ENCODE measurements at places on chromosomes 5 and 9.

- no peak for DNase-seq
Observed at GRCh38 chr5:167950126-167950721, 341.2 kb upstream of the WWC1 start.

GRCh38 chr9:111601237-111602018 is 2.0 kb upstream of the PTGR1 start:
- DNase-seq, result no peak

GRCh38 chr9:76676857-76677256 is 87.4 kb upstream of the PCA3 start:
- DNase-seq, result no peak

DNA sequence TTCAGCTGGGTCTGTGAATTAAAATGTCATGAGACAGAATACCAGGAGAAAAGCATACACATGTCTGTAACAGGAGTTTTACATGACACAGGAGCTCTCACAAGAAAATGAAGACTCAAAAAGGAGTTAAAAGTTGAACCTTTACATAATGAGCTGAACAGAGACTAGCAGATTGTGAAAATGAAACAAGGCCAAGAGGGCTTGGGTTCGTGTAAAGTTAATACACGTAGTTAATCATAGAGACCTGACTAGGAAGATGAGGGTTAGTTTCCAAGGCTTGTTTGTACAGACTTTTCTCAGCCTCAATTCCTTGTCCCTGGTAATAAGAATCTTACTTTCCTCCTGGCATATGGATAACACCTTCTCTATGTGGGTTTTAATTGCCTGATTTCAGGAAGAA is 1294.0 kb downstream of the MAT2B start:
- no peak for DNase-seq

- no peak for DNase-seq
Observed at GRCh38 chr5:131373265-131373664, 109.4 kb downstream of the CDC42SE2 start.

GRCh38 chr5:136722086-136722485 is 356.7 kb upstream of the TRPC7 start:
- no peak for DNase-seq

DNA sequence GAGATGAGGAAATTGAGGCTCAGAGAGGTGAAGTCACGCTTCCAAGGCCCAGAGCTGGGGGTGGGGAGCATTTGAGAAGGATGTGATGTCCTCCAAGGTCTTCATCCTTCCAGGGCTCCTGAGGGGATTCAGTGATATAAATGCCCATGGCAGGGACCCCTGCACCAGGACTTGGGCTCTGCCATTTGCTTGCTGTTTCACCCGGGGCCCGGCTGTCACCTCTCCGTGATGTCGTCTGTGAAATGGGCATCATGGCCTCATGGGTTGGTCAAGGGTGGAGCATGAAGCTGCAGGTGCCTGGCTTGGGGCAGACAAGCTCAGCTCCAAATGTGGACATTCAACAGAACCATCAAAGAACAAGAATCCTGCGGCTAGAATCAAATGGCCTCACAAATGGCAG is 253.1 kb downstream of the PBX3 start:
- DNase-seq, result no peak

DNA sequence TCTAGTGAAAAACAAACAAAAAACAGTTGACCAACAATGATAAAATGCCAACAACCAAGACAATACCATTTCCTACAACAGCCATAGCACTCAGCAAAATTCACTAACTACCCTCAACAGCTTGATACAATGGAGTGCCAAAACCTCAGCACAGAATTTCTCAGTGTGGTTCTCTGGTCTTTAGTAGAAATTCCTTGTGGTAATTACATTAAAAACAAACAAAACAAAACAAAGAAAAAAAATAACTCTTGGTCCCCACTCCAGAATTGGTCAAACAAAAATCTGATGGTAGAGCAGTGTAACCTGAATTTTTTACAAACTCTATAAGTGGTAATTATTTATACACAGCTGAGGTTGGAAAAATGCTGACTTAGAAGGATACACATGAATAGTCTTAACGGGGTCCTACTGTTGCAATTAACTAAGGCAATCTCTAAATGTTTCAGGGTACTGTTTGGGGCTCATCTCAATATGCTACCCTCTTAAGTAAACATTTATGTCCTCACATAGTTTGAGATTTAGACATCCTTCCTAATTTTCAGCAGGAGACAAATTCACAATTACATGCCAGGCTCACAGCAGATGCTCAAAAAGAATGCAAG is 13.8 kb downstream of the CSNK1A1 start:
- DNase-seq, result no peak

- no peak for DNase-seq
Observed at GRCh38 chr9:87543251-87543650, 45.6 kb downstream of the DAPK1 start.

DNA sequence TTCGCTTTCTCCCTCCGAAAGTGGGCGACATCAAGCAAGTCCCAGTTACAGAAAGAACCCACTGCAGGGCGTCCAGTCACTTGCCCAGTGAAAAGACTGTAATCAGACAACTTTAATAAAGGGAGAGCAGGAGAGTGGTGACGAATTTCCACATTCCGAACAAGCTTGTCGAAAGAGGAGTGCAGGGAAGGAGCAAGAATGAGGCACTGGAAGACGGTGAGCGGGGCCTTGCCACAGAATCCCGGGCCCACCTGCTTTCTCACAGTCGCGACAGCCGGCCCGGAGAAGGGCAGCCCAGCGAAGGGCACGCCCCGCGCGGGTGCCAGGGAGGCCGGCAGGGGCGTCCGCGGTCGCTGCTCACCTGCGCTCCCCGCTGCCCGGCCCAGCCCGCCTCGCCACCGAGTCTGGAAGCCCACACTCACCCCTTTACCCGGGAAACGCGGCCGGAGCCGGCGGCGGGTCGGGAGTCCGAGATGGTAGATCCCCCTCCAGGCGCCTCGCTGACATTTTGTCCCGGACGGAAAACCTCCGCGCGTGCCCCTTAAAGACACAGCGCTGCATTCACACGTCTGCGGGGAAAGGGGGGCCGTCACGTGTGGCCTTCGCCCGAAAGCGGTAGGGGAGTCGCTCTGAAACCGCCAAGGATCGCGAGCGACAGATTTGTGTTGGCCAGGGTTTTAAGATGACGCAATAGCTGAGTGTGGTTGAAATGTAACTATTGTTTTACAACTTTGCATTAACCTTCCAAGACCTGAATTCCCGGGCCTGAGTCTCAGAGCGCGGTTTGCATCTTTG is at the start of gene ZBED3:
TSS of gene ZBED3 (minus strand) at position 597 of the 795 bp plus-strand sequence. CDS start 9,407 bp downstream, outside the sequence.
- peak; percentile 75 for DNase-seq

DNA sequence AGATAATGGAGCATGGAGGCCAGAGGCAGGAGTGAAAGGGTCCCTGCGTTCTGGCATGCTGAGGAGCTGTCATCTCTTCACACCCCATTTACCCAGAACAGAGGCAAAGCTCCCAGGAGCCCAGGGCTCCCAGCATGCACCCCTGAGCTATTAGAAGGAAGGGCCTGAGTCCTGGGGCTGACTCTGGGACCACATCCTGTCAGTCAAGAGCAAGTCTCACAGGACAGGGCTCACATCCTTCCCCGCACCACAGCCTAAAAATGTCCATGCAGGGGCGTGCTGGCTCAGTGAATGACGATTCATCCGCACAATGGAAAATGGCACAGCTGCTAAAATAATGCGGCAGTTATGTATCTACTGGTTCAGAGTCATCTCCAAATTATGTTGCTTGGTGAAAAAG is 31.4 kb downstream of the CAMK2A start:
- no peak for DNase-seq

- no peak for DNase-seq
Observed at GRCh38 chr9:107742531-107743309, 253.2 kb upstream of the KLF4 start.

DNA sequence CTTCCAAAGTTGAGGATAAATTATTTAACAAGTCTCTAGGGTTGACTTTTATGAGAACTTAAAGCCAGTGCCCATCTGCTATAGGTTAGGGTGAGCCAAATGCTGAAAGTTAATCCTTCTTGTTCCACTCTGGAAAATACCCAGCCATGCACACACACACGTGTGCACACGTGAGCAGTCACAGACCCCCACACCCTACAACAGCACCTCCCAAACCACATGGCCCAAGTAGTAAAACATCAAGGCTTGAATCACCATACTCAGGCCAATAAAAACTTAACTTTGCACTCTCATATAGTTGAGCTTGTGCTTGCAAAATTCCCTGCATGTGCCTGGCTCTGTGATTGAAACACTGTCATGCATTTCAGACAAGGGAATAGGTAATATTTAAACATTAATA is 467.6 kb downstream of the ARHGEF28 start:
- DNase-seq, result no peak

DNA sequence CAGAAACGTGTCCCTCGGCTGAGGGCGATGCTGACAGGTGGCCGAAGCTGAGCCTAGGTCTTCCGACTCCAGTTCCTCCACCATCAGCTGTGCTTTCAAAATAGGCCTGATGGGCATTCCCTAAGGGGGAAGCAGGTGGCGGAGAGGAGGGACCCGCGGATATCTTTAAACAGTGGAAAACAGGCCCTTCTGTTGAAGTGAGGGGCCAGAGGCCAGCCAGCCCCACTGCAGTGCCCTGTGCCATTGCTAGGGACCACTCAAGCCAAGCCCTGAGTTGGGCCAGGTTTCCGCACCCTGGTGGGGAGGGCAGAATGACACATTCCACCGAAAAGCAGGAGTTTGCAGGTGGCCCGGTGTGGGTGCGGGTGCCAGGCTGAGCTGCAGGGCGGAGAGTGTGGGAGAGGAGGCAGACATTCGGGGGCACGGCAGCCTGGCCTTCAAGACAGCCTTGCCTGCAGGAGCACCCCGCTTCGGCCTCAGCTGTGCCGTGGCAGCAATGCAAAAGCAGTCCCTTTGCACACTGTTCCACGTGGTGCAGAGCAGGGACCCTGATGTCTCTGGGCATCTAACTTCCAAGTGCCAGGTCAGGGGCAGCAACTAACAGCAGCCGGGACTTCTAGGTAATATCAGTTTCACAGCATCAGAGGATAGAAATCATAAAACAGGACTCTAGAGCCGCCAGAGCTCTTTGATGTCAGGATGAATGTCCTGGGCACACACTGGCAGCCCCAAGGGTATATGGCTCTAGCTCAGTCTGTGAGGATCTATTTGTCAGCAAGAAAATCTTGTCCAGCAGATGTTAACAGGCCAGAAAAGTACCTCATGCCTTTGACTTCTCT is 17.2 kb downstream of the HNRNPH1 start:
- DNase-seq, result no peak

- DNase-seq, result no peak
Observed at GRCh38 chr5:147713550-147714295, 68.8 kb downstream of the JAKMIP2 start.
